ENCODE measurements at places on chromosomes 12 and 14.

DNA sequence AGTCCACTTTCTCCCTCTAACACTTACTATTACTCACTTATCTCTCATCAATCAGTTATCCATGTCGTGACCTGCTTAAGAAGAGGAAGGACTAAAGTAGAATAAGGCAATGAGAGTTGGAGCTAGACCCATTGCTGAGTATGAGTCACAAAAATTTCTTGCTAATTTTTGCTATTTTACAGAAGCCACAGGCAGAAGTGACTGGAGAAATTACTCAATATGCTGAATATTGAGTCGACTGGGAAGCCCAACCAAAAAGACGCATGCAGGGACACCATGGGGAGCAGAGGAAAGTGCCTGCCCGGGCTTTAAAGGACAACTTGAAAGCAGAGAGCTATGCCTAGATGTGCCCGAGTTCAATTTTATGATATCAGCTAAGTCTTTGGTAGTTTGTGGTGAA, 115.4 kb upstream of the FOXG1 start:
- DNase-seq: no peak

DNA sequence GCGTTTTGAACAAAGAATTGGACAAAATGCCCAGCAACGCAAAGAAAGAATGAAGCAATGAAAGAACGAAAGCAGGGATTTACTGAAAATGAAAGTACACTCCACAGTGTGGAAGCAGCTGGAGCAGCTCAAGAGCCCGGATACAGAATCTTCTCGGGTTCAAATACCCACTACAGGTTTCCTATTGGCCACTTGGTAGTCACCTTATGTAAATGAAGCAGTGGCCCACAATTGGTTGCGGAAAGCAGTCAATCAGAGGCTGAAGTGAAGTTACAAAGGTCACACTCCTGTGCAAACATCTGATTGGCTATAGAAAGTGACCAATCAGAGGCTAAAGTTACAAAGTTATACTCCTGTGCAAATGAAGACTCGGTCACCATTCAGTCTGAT, 15.0 kb upstream of the PPP1R13B start:
- DNase-seq: no peak

DNA sequence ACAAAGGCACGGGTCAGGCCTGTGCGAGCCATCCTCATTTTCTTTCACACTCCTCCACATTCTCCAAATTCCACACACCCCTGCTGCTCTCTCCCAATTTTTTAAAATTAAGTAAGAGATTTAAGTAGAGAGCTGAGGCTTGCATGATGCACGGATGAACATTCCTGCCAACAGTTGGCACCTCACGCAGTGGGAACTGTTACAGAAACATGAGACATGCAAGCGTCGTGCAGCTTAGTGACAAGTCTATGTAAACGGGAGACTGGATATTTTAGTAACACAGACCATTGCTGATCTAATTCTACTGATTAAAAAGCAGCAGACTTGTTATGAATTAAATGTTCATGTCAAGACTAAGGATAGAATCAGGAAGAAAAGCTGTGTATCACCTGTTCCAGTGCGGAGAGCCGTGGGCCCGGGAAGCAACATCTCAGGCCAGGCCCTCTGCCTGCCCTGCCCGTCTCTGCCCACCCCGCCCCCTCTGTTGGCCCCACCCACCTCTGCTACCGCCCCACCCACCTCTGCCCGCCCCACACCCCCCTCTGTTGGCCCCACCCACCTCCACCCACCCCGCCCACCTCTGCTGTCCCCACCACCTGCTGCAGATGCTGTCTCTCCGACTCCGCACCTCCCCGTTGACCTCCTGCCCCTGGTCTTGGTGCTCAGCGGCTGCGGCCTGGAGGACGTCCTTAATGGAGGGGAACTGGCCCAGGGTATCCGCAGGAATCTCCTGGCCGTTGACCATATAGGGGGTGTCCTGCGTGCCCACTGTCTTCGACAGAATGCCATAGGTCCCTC, 21.2 kb downstream of the GOLGA3 start:
- DNase-seq: no peak

DNA sequence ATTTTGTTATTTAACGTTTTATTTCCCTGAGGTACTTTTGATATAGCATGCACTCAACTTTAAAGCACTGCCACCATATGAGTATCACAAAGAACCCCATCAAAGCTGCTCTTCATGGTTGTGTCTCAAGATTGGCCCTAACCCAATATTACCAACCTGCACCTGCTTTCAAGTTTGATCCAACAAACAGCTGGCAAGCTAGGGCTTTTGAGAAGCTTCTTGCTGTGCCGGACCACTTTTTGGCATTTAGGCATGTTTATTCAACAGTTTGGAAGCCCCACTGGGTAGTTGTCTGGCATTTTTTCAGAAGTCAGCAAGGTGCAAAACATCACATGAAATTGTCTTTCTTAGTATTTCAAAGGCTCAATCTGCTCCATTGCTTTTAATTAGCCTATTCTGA, 137.2 kb upstream of the PLEKHA5 start:
- DNase-seq: no peak

DNA sequence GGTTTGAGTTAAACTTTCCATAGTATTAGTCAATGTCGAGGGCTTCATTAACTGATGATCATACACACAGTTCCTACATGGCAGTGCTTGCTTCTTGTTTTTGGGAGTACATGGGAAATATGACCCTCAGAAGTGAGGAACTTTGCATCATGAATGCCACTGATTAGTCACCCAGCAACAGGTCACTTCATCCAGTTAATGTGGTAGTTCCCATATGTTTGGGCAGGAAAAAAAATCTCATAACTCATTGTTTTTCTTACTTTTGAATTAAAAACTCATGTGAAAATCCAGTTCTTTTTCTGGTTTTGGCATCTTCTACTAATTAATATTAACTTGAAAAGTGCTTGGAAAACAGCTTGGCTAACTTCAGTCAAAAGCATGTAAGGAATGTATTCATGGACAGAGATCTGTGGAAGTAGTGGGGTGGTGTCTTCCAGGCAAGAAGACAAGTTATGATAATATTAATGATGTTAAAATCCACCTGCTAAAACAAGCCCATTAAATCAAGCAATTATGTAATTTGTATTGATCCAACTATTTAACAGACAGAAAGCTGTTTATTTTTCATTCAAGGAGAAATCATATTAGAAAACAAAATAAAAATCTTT, 309.1 kb upstream of the NAV3 start:
- DNase-seq: no peak

DNA sequence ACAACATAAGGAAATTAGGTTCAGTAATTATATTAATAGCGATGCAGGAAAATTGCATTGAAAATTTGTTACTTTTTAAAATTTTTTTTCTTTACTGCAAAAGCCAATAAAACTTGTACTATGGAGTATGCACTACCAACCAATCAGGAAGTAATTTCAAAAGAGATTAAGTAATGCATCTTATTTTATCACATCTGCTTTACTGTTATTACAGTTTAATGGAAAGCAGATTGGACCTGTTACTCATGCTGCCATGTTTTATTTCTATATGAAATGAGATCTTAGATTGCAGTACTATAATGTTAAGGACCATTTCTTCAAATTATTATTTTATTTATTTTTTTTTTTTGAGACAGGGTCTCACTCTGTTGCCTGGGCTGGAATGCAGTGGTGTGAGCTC, 1.7 kb upstream of the STRN3 start:
- DNase-seq: no peak

DNA sequence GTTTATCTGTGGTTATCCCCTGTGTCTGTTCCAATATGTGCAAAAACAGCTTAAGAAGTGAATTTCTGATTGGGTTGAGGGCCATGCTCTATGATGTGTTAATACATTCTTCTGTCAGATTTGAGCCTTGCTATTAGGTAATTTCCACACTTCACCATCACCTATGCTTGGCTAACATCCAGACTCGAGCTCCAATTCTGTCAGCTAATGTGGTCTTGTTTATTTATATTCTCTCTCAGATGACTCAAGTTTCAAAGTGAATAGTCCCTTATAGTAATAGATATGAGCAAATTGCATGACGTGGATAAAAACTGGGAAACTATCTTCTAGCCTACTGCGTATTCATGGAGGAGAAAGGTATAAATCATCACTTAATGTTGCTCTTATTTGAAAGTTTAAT, 451.3 kb downstream of the SNAPC1 start:
- no peak for DNase-seq

GRCh38 chr12:48027183-48028002, 23.1 kb upstream of the COL2A1 start:
- no peak for DNase-seq

DNA sequence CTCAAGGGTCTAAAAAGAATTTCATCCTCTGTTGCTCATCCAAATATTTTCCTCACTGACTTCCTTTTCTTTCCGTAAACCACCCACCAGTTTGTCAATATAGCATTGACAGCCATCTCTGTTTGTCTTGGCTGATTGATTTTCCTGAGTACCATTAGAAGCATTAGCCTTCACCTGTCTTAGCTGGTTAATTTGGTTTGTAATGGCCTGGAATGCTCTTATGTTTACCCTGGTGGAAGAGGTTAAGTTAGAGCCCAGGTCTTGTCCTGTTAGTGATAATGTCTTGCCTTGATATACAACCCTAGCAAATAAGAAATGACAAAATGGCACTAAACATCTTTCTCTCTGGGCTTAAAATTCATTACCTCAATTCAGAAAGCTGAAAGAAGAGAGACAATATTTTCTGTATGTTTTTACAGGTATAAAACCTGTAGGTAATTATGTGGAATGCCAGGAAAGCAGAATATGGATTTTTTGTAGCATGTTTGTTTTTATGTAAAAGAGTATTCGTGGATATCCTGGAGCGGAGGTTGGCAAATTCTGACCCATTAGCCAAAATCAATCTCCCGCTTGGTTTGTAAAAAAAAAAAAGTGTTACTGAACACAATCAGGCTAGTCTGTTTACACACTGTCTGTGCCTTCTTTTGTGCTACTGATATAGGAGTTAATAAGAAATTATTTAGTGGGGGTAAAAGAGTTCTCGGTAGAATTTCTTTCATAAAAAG, 224.4 kb upstream of the DAAM1 start:
- no peak for DNase-seq

DNA sequence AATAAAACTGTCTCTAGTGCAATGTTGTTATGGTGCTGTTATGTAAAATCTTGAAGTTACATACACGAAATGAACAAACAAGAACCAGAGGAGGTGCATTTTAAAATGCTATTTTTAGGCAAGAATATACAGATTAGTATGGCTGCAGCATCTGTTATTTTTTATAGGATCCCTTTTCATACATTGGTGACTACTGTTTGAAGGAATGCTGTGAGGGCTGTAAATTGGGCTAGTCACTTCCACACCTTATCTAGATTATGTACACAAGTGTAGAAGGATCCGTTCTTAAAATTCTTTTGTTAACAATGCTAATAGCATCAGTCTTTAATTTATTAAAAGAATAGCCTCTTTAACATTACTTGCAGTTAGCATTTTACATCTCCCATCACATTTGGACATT, 284.3 kb upstream of the MDGA2 start:
- no peak for DNase-seq

- no peak for DNase-seq
Observed at GRCh38 chr14:67360470-67361206, 510 bp downstream of the EIF2S1 start.

DNA sequence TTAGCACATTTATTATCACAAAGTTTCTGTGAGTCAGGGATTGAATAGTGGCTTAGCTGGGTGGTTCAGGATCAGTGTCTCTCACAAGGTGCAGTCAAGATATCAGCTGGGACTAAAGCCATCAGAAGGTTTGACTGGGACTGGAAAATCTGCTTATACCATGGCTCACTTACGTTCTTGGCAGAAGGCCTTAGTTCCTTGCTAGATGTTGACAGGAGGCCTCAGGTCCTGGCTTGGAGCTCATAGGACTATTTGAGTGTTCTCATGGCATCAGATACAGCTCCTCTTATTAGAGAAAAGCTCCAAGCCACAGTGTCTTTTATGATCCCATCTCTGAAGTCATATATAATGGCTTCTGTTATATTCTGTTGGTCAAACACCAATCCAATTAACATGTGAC, 127.3 kb downstream of the SLC6A15 start:
- no peak for DNase-seq

DNA sequence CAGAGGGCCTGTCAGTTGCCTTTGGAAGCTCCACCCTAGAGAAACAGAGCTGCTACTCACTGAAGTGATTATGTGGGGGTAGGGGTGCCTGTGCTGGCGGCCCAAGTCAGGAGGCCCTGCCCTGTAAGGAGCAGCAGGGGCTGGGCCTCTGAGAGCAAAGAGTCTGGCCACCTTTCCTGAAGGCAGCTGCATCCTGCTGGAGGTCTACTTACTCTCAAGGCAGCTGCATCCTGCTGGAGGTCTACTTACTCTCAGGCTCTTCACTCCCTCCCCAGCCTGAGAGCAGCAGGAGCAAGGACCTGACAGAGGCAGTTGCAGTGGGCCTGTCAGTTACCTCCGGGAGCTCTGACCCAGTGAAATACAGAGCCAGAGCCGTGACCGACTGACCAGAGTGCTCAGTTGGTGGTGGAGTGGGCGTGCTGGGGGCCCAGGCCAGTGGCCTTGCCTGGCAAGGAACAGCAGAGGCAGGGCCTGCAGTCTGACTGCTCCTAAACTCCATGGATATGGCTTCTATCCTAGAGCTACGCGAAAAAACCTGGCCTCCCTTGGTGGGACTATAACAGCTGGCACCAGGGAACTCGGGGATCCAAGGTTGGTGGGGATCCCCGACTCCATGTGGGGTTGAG, 32.3 kb downstream of the RAD51B start:
- DNase-seq: no peak

DNA sequence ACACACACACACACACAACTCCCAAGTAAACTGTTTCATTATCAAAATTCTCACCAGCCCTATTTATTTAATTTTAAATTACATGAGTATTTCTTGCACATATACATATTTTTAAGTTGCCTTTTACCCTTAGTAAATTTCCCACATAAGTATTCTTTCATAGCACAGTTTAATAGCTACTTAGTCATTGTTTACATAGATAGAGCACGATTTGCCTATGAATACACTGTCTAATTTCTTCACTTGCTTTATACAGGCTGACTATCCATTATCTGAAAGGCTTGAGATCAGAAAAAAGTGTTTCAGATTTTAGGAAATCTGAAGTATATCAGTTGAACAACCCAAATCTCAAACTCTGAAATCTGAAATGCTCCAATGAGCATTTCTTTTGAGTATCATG, 30.9 kb downstream of the NIN start:
- DNase-seq: no peak

DNA sequence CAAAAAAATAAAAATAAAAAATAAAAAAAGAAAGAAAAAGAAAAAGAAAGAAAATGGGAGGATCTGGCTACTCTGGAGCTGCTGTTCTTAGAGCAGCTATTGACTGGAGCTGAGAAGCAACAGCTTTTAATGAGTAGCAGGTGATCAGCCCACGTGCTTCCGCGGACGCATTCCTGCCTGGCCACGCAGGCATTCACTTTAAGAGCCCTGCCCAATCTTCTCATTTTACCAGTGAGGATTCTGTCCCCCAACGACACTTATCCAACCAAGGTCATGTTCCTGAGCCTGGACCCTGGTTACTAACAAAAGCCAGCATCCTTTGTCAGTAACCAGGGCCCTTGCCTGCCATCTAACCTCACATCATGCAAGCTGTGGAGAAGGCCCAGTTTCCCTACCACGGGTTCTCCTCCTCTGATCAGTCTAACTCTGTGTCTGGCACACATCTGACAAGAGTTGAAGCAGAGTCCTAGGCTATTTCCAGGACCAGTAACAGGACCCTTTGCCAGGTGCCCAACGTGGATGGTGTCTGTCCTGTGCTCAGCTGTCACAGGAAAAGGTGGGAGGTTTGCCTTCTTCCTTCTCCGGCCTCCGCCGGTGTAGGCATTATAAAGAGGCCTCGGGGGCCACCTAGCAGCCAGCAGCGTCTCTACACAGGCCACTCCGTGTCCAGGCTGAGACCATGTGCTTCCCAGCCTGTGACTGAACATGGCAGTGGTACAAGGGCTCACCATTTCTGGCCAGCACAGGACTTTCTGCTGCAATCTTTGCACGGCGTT, 60.9 kb upstream of the GPATCH2L start:
- DNase-seq: no peak

All from stimulated activated CD4-positive, alpha-beta T cell treated with anti-CD3 and anti-CD28 coated beads, Interleukin-15, amount 100 ng/mL, for 1 hour (primary cell).